ENCODE measurements at places on chromosomes 3 and 15.

DNA sequence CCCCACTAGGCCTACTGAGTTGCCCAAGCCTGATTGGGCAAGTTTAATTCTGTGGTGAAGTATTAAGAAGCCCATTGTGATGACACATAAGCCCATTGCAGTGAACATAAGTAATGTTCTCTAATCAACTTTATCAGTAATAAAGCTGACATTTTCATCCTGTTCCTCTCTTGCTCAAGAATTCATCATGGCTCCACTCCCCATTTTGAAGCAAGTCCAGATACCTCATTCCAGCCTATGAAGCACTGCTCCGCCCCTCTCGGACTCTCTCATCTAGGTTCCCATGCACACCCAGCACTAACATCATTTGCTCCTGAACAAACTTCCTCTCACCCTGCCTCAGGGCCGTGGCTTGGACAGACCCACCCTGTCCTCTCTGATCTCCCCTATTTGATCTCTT lies 10.5 kb downstream of the SHF start:
- no peak for DNase-seq

DNA sequence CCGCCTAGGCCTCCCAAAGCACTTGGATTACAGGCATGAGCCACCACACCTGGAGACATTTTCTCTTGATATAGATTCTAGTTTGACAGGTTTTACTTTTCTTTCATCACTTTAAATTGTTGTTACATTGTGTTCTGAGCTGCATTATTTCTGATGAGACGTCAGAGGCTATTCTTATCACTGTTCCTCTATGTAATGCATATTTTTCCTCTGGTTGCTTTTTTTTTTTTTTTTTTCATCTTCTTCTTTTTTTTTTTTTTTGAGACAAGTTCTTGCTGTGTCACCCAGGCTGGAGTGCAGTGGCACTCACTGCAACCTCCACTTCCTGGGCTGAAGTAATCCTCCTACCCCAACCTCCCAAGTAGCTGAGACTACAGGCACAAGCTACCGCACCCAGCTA lies 41.2 kb downstream of the TRA2B start:
- DNase-seq = peak; percentile 5

GRCh38 chr3:172911142-172911541 lies 160.6 kb downstream of the ECT2 start:
- DNase-seq = no peak

DNA sequence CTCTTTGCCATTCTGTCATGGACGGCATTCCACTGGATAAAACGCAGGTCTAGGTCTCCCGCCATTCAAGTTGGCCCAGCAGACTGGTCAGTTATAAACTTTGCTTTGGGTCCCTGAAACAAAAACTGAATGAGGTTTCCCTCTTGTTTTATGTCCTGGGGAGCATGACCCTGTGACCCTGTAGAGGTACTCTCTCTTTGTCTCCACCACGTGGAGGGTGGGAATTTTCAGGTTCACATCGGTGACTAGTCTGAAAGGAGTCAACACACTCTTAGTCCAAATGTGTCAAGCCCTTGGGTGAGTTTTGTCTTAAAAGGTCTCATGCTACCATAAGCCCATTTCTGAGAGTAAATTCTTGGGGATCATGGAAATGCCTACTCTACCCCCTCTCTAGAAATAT lies 139.9 kb downstream of the PLCH1 start:
- DNase-seq = no peak

GRCh38 chr3:166191411-166191810 lies 354.2 kb upstream of the BCHE start:
- no peak for DNase-seq

DNA sequence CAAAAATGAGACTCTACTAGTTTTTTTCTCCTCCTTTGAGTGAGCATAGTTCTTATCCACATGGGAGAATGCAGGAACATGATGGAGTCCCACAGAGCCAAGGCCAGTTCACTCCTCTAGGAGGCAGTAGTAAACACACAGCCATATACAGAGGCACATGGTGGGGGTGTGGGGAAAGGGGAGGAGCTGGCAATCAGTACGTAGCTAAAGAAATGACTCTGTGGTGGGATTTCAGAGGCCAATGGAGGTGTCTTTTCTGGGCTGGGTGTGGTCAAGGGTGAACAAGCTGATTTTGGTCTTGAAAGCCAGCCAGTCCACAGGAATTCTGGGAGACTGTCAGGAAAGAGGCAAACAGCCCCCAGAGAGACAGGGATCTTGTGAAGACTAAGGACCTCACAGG lies 6.6 kb upstream of the RAB11A start:
- peak; percentile 90 for DNase-seq

- DNase-seq = no peak
Observed at GRCh38 chr3:48285132-48285531, 44.2 kb downstream of the ZNF589 start.

GRCh38 chr3:40452057-40452456 lies 5.1 kb upstream of the RPL14 start:
- no peak for DNase-seq

- DNase-seq = no peak
Observed at GRCh38 chr3:13788522-13789424, 91.1 kb downstream of the WNT7A start.

DNA sequence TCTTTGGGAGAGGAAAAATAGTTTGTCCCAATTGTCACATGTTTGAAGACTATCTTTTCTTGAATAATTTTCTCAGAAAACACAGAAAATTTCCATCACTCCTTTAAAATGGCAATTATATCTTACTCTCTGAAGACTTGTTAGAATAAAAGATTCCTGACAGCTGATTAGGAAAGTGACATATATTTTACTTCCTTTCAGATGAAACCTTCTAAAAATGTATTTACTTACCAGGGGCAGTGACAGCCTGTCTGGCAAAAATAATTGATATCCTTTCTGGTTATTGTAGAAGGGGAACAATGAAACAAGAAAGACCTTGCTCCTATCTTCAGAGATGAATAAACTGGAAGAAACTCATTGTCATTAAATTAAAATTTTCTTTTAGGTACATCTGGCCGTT lies 483.3 kb upstream of the GOLIM4 start:
- no peak for DNase-seq

- no peak for DNase-seq
Observed at GRCh38 chr15:66212563-66212921, 41.0 kb downstream of the MEGF11 start.

DNA sequence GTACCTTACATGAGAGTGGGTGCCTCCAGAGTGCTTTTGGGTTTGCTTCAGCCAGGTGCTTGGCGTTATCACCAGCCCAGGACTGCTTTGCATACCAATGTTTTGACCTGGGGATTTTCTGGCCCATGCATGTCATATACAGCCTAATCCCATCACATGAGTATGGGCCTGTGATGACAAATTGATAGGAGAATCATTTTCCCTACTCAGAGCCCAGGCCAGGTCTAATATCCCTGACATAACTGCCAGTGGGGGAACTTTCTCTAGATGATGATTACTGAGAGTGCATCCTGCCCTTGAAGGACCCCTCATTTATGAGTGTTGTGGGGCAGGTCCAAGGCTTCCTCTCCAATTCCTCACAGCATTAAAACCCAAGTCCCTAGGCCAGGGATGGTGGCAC lies 197.5 kb upstream of the LYSMD4 start:
- no peak for DNase-seq

DNA sequence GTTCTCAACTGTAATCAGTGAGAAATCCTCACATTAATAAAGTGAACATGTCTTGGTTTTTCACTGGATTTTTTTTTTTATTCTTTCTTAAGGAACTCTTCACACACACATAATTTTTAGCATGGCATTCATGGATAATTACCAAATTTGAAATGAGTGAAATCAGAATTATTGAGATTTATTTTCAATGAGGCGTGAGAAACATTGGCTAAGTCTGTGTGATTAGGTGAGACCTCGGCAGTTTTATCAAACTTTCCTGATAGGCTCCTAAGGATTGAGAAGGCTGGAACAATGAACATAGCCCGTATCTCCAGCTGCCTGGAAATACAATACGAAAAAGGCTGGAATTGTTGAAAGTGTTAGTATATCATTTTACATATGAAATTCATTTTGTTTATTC lies 35.5 kb downstream of the MDFIC2 start:
- DNase-seq = no peak
